ENCODE measurements at places on chromosomes 3 and 15.

DNA sequence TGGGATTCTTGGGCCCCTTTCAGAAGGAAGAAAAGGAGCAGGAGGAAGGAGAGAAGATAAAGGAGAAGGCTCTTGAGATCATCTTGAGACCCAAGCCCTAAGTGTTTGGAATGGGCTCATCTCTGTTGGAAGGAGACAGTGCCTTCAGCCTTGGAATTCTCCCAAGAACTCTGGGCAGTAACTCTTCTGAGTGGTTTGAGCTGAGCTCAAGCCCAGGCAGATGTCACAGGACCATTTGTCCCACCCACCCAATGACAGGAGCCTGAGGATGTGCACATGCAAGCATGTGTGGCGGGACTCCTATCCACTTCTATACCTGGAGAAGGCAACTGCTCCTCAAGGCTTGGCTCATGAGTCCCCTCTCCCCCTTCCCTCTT is 14.6 kb upstream of the TMEM40 start:
- H3K27ac ChIP-seq = no peak overlapping the region
- H3K4me1 ChIP-seq = no peaks in the 10 kb centered on the region
- no peaks in the 10 kb centered on the region for H3K36me3 ChIP-seq
- no peak overlapping the region for H3K4me3 ChIP-seq
- DNase-seq = no peak

GRCh38 chr15:78618490-78618934 is 2.3 kb downstream of the CHRNA3 start:
- no peak overlapping the region for H3K27ac ChIP-seq
- no peaks in the 10 kb centered on the region for H3K4me1 ChIP-seq
- DNase-seq = no peak

DNA sequence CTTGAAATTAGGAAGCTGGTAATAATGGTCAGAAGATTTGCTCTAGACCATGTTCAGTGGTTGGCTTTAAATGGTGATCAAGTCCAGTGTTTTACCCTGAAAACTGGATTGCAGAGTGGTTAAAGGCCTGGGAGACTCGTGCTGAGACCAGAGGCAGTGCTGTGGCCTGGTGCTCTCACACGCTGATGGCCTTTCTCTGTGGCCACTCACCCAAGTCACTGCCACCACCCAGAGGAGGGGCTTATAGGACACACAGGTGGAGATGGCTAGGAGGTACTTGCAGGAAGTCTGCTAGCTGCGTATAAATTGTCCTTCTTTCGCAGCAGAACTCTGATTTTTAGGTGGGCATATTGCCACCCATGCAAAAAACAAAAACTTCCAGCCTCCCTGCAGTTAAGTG is 6.2 kb upstream of the EHD4 start:
- no peak overlapping the region for H3K4me3 ChIP-seq
- peaks cover 13% of the 10 kb centered on the region for H3K4me1 ChIP-seq
- H3K36me3 ChIP-seq = no peaks in the 10 kb centered on the region
- DNase-seq = no peak

DNA sequence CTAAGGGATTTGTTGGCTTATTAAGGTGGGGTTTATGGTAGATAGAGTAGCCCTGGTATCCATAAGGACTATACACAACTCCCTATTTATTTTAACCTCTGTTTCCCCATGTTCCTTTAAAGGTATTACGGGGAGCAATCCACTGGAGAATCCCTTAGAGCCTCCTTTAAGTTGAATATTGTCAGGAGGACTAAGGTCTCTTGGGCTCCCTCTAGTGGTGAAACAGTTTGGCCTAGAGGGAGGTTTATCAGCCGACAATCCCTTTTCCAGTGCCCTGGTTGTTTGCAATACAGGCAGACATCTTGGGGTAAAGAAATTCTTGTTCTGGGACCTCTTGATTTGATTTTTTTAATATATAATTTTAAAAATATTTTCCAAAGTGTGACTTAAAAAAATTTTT is 12.9 kb downstream of the OPA1 start:
- H3K36me3 ChIP-seq = peaks cover 4% of the 10 kb centered on the region
- DNase-seq = no peak
- H3K4me3 ChIP-seq = no peak overlapping the region
- no peak overlapping the region for H3K27ac ChIP-seq
- H3K4me1 ChIP-seq = no peaks in the 10 kb centered on the region
